GM06990 (cell line): ENCODE measurements at places on chromosomes 2 and 18.

GRCh38 chr2:231361701-231362554 is 33.6 kb upstream of the B3GNT7 start:
- peak; percentile 47 for DNase-seq

- DNase-seq: no peak
Observed at GRCh38 chr18:62024983-62025382, 132.2 kb upstream of the RNF152 start.

GRCh38 chr2:95058989-95059641 is 33.6 kb downstream of the MAL start:
- no peak for DNase-seq

DNA sequence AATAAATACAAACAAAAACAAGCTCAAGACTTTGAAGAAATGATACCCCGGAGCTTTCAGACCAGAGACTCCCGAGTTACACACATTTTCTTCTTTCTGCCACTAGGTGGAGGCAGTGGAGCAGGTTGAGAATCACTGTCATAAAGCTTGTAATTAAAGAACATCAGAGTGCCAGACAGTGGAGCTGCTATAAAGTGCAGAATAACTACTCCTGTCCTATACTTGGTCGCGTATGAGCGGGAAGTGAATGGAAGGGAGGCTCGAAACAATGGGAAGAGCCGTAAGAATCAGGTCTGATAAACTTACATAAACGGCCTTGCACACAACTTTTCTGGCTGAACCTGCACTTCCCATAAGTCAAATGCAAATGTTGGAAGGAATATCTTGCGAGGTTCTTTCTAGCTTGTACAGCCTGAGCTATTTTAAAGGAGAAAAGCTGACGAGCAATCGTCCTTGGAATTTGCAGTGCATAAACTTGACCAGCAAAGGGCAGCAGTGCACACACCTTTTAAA is 189.0 kb downstream of the RPIA start:
- DNase-seq: no peak

DNA sequence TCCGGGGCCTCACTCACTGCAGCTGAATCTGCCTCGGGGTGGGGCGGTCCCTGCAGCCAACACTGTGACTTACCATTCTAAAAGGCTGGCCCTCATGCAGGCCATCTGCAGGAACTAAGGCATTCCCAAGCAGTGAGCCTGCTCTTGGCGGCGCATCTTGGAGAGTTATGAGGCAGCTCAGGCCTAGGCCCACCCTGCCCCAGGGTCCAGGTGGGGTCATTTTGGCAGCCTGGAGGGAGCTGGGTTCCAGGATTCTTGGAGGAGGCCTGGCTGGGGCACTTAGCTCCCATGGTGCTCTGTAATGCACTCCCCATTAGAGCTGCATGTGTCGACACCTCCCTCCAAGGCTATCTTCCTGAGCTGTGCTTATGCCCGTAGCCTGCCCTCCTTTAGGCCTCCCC is 14.8 kb upstream of the BIN1 start:
- DNase-seq: no peak

DNA sequence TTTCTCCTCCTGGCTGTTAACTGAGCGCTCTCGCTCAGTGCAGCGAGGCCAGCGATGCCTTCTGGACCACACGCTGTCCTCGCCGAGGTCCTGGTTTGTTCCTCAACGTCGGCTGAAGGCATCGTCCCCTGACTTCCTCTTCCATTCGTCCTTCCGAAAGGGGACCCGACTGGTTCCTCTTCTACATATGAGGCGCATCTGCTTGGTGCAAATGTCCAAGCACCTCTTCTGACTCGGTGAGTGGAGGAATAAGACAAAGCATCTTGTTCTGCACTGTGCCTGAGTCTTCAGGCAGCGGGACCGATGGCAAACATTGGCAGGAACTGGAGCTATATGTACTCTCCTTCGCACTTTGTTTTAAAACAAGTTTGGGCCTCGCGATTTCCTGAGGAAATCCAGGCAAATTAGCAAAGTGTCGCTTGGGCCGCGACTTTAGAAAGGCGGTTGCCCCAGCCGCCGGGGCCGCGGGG is 621 bp upstream of the KCNS3 start:
- DNase-seq: peak; percentile 9

DNA sequence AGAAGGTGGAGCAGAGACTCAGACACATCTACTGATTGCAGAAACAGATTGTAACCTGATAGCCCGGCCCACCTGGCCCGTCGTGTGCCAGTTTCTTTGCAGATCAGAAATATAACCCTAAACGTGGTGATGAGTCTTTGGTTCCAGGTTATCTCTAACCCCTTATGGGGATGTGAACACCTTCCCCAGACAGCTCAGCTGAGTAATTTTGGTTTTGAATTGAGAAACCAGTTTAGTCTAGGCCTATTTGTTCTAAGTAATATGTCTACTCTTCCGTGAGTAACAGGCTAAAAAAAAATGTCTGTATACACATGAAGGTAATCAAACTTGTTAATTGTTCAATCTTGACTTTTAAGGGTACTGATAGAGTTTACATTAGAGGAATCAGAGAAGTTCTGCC is 35.7 kb downstream of the RASGRP3 start:
- DNase-seq: no peak

- DNase-seq: no peak
Observed at GRCh38 chr18:67966224-67966623, 449.7 kb upstream of the DSEL start.

GRCh38 chr18:25153426-25153825 is 198.5 kb downstream of the ZNF521 start:
- DNase-seq: no peak

DNA sequence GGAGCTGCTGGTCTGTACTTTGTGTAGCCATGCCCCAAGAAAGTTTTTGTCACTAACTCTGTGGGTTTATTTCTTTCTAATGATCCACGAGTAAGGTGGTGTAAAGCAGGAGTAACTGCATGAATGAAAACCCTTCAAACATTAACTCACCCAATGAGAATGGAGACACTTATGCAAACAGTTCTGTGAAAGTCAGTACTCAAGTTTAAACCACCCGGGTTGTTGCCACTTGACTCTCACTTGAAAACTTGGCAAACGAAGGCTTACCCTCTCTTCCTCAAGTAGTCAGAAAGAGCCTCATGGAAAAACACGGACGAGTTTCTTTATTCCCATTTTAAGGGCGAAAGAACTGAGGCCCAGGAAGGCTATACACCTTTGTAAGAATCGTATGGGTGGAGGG is 117.5 kb downstream of the MMADHC start:
- DNase-seq: no peak

DNA sequence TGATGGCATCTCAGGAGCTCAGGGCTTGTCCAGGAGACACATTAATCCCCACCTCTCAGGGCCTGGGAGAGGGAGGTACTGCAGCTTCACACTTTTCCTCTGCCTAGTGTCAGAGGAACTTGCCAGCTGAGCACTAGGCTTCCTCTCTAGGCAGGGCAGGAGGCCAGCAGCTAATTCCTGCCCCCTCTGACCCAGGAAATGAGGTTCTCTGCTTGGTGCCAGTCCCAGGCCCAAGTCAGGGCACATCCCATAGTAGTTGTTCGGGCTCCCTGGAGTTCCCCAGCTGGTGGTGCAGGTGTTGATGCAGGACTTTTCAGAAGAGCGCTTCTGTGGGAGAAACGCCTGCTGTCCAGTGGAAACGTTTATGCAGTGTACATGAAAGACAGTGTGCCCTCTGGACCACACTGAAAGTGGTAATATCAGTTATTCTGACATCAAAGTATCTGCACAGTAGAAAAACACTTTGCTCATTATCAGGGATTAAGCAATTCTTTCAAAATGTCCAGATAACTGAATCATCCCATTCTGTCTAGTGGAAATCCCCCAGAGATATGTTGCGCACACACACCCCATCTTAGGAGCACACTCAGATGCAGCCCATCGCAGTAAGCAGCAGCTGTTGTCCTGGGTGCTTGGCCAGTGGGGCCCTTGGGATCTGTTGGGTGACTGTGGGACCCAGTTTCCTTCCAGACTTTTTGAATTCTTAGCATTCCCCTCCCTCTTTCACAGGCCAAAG is 17.8 kb upstream of the SCLY start:
- DNase-seq: no peak

DNA sequence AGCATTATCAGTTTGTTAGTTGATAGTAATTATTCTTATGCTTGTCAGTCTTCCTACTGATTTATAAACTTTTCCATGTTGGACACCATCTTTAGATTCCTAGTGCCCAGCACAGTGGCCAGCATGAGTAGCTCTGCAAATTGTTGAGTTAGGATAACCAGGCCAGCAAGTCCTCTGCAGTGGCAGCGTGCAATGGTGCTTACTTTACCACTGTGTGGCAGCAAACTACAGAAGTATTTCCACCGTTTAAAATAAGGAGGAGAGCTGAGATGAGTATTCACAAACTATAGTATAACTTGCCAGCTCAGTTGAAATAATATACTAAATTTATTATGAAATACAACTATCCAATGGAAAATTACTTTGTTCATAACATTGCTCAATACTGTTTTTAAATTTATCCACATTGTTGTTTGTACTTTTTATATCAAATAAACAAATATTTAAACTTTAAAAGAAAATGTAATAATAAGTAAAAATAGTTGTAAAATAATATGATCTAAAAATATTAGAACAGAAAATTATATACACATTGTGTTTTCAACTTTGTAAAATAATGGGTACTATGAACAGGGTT is 9.3 kb upstream of the THADA start:
- no peak for DNase-seq

GRCh38 chr2:168850846-168851245 is 39.4 kb downstream of the SPC25 start:
- DNase-seq: no peak

DNA sequence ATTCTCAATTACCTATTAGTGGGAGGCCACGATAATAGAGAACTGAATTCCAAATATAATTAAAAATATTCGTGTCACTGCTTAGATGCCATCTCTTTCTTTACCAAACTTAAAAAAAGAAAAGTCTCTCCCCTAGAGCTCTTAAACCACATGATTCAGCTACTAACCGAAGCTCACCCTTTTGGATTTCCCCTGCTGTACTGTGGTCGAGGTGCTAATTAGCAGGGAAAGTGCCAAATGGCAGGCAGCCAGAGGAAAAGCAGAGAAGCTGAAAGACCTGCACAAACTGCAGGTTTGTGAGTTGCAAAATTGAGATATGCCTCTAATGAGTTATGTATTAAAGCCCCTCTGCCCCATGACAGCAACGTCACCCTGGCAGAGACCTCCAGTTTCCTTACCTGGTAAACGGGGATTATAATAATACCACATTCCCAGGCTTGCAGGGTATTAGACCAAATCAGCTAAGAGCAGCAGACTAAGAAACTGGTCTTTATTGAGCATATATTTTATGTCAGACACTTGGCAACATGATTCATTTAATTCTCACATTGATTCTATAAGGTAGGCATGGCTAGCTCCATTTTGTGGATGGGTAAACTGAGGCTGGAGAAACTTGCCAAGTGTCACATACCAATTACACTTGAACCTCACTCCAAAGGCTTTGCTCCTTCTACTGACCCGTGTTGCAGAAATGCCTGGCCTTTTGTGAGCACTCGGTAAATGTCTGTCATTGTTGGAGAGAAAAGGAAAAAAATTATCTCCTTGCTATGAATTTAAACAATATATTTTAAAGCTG is 259.7 kb downstream of the LPIN1 start:
- DNase-seq: peak; percentile 71

GRCh38 chr2:130875935-130876334 is 39.2 kb downstream of the ARHGEF4 start:
- no peak for DNase-seq

DNA sequence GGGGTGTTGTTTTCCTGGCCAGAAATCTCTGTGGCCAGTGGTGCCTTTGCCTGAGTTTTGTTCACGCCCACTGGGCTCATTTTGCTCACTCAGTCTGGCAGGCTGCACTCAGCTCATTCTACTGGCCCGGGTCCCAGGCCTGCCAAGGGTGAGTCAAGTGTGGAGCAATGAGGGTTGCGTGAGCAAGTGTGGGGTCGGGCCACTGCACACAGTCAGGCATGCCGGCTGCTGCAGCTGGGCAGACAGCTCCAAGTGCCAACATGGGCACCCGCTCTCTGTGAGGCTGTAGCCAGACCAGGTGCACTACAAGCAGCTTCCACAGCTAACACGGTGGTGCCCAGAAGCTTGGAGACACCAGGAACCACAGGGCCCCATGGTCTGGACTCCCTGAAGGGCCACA is 801.1 kb upstream of the RAB6C start:
- no peak for DNase-seq

- no peak for DNase-seq
Observed at GRCh38 chr2:202355993-202356505, 20.1 kb upstream of the BMPR2 start.

DNA sequence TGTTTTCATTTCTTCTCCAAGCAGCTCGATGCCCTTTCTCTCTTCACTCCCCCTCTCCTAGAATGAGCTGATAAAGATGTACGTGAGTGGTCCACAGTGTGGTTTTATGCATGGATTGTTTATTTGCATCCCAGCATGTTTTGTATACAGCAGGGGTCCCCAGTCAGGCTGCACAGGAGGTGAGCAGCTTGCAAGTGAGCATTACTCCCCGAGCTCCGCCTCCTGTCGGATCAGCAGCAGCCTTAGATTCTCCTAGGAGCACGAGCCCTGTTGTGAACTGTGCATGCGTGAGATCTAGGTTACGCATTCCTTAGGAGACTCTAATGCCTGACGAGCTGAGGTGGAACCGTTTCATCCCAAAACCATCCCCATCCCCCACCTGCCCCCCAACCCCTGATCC is 262.6 kb downstream of the AGAP1 start:
- DNase-seq: no peak

DNA sequence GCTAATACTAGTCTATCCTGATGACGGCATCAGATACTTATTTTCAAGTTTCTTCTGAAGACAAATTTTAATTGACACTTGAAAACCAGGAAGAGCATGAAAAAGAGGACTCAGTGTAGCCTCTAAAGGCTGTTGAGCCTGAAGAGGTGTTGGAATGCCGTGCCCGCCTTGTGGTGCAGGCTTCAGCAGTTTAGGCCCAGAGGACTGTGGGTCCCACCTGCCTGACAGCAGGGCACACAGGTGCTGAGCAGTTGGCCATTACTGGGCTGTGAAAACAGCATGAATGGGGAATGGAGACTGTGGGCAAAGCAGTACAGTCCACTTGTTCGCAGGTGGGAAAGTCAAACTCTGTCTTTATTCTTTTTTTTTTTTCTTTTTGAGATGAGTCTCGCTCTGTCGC is 49.8 kb upstream of the THOC1 start:
- no peak for DNase-seq

DNA sequence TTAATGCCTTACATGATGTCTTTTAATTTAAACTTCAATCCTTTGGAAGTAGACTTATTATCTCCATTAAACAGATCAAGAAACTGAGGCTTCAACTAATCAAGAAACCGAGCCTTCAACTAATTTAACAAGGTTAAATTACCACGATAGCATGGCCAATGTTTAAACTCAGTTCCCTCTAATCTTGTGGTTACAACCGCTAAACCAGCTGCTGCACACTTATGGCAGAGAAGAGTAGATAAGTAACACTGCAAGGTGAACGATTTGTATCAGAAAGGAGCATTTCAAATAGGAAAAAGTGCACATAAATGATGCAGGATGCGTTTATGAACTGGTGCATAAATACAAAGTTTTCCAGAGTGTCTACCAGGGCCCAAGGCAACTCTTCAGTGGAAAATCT is 144.6 kb upstream of the CAVIN2 start:
- DNase-seq: no peak

GRCh38 chr2:235627682-235628081 is 133.8 kb downstream of the AGAP1 start:
- no peak for DNase-seq
